Neural crest cell (in vitro differentiated cells): ENCODE measurements at places on chromosomes 2 and 18. TPM values are rescaled to one million over a fixed set of nuclear protein-coding genes. Genes with fewer than 3 reads are reported as not detected.

The IL1RL1 gene
- not detected in 2 replicates for total RNA-seq

The UGT1A4 gene
- not detected in 2 replicates for total RNA-seq

DNA sequence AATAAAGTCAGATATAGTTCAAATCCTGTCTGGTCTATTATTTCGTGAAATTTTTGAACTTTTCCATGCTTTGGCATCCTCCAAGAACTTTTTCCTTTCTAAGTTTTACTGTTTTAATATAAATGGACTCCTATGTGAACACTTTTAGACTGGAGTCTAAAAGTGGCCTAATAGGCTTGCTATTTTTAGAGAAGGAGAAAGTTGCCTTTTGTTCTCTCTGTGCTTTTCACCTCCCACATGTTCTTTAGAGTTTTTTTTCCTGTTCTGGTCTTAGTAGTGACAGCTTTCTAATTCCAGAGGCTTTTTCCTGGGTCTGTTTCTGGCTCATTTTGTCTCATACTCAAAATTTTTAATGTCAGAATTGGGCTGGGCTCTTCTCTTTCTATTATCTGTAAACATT, 72.2 kb downstream of the ADAM23 start:
- DNase-seq: no peak

The CCDC178 gene
- total RNA-seq: 0.42 and 0.82 TPM in 2 replicates

The HEATR5B gene
- total RNA-seq: 17.7 and 19.0 TPM in 2 replicates

- no peak for DNase-seq
These were observed 1.3 kb downstream of the TMEM131 start for GRCh38 chr2:97994476-97994875.

The GKN2 gene
- not detected in 2 replicates for total RNA-seq

The PLCL1 gene
- total RNA-seq: 0.32 and 0.72 TPM in 2 replicates

GRCh38 chr2:54952425-54952824, 97.8 kb downstream of the RTN4 start:
- DNase-seq: no peak

- peak; percentile 65 for DNase-seq
These were observed 11.4 kb upstream of the ALPI start for GRCh38 chr2:232444409-232445148.

The ICOS gene
- not detected in 2 replicates for total RNA-seq

DNA sequence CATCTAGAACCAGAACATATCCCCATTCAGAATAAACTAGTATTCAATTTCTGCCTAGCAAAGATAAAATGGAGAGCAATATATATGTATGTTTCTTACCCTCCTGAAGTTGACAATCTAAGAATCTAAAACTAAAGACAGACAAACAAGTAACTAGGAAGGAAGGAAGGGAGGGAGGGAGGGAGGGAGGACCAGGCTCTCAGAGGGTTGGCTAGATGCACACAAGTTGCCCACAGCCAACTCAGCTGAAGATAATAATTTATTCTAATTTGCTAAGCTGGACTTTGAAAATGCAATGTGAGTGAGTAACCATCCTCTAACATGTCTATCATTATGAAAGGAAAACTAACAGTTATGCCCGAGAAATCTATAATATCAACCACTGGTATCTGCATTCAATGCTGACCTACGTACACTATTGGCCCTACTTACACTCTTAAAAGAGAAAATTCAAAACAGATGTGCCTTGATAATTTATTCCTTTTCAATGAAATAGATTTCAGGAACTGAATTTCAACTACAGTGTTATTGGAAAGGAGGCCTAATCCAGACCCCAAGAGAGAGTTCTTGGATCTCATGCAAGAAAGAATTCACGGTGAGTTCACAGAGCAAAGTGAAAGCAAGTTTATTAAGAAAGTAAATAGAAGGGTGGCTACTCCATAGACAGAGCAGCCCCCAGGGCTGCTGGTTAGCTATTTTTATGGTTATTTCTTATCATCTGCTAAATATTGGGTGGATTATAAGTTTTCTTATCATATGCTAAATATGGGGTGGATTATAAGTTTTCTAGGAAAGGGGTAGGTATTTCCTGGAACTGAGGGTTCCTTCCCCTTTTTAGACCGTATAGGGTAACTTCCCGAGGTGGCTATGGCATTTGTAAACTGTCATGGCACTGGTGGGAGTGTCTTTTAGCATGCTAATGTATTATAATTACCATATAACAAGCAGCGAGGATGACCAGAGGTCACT, 288.5 kb upstream of the SLC39A10 start:
- no peak for DNase-seq

The PKDCC gene
- total RNA-seq: 74.4 and 81.9 TPM in 2 replicates

DNA sequence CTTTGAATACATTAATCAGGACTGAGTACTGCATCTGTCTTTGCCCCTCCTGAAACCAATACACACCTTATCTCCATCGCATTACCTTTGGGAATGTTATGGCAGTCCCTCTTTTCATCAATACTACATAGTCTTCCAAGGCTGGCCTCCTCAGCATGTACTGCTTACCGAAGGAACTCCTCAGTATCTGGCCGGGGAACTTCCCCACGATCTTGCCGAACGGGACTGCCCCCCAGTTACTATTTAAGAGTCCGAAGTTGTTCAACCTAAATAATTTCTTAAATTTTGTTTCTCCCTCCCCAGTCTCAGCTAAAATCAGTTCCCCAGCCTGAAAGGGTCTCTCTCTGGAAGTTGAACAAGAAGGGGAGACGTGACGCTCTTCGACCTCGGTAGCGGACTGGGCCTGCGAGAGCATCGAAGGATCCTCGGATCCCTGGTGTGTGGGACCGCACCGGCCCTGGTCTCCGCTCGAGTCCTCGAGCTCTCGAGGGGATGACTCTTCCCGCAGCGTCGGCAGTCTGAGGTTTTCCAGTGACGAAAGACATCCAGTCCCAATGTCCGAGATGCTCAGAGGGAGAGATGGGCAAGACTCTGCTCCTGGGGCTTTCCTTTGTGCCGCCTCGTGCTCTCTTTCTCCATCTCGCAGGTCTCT, 489 bp downstream of the TRMT61B start:
- no peak for DNase-seq

GRCh38 chr2:72010647-72011369, 136.9 kb downstream of the CYP26B1 start:
- no peak for DNase-seq

DNA sequence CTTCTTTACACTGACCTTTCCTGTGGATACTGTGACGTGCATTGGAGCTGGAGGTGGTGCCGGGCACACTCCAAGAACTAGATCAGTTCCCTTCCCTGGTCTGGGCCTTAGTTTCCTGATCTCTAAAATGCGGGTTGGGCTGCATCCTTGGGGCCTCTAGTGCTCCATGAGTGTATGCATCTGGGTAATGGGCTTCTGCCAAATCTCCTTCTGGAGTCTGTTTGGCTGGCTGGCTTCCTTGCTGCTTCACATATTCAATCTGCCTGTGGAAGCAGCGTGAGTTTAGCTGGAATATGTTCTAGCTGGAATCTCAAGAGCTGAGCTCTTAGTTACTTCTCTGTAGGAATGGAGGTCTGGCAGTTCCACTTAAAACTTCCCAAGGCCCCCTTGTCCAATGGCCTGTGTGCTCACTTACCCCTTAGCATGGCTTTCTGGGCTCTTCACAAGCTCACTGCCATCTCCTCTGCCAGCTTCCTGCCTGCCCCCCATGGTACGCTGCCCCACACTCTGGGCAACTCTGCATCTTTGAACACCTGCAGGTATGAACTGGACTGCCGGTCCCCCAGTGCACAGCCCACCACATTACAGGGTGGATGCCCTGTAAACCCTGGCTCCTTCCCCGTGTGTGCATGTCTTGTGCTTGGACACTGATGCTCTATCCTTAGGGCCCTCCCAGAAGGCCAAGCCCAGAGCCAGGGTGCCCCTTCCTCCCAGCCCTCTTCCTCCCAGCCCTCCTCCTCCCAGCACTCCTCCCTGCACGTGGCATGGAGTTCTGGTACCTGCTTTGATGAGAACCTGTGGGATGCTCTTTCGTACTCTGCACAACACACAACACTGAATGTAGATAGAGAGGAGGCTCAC, 103.6 kb upstream of the SMAD2 start:
- DNase-seq: no peak

- DNase-seq: no peak
These were observed 3.1 kb downstream of the GYPC start for GRCh38 chr2:126658905-126659561.

GRCh38 chr2:18401471-18401870, 159.0 kb downstream of the RDH14 start:
- DNase-seq: no peak

- DNase-seq: no peak
These were observed 209.8 kb upstream of the HDAC4 start for GRCh38 chr2:239610457-239611221.

- no peak for DNase-seq
These were observed 23.6 kb upstream of the MRPL33 start for GRCh38 chr2:27747827-27748352.

- DNase-seq: no peak
These were observed 30.2 kb downstream of the GLI2 start for GRCh38 chr2:120765678-120766469.

The SNTG2 gene
- 0.36 and 0.47 TPM in 2 replicates for total RNA-seq

DNA sequence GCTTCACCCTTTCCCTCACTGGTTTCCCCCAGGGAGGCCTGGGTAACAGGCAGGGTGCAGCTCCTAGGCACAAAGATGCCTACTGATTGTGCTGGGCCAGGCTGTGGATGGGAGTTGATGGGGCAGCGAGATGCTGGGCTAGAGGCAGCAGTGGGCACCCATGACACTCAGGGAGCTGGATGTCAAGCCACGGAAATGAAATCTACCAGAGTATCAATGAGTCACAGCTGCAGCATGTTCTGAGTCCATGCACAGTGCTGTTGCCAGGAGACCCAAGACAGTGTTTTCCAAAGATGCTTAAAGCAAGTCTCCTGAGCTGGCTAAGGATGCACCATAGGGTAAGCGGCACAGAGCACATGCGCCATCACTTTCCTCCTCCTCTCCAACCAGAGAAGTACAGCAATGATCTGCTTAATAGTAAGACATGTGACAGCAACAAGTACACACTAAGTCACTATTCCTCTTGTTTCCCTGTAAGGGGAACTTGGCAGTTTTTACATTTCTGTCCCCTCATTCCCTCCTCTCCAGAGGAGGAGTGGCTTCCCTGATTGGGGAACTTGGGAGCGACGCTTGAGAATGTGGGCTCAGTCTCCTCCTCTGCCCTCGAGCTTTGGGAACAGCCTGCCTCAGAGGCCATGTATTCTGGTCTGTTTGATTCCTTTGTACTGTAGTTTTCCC, 57.2 kb downstream of the CDC42EP3 start:
- DNase-seq: no peak

GRCh38 chr2:236794176-236794957, 224.7 kb downstream of the ACKR3 start:
- DNase-seq: no peak

GRCh38 chr2:30871980-30872789, 64.9 kb upstream of the CAPN13 start:
- no peak for DNase-seq

The LOXL3 gene
- 28.3 and 30.2 TPM in 2 replicates for total RNA-seq

- no peak for DNase-seq
These were observed 142.0 kb downstream of the COL6A3 start for GRCh38 chr2:237271698-237272652.

GRCh38 chr2:68913359-68913758, 39.3 kb downstream of the GKN2 start:
- DNase-seq: no peak

GRCh38 chr18:32893915-32894314, 121.1 kb upstream of the KLHL14 start:
- DNase-seq: no peak

DNA sequence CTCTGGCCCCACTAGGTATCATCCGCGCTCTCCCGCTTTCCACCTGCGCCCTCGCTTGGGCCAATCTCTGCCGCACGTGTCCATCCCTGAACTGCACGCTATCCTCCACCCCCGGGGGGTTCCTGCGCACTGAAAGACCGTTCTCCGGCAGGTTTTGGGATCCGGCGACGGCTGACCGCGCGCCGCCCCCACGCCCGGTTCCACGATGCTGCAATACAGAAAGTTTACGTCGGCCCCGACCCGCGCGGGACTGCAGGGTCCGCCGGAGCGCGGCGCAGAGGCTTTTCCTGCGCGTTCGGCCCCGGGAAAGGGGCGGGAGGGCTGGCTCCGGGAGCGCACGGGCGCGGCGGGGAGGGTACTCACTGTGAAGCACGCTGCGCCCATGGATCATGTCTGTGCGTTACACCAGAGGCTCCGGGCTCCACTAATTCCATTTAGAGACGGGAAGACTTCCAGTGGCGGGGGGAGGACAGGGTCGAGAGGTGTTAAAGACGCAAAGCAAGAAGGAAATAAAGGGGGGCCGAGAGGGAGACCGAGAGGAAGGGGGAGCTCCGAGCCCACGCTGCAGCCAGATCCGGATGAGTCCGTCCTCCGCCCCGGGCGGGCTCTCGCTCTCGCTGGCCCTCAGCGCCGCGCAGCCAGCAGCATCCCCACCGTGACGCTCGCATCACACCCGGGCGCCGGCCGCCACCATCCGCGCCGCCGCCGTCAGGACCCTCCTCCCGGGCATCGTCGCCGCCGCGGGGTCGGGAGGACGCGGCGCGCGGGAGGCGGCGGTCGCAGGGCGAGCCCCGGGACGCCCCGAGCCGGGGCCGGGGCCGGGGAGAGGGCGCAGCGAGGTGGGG, 664 bp downstream of the NETO1 start:
- peak; percentile 21 for DNase-seq

DNA sequence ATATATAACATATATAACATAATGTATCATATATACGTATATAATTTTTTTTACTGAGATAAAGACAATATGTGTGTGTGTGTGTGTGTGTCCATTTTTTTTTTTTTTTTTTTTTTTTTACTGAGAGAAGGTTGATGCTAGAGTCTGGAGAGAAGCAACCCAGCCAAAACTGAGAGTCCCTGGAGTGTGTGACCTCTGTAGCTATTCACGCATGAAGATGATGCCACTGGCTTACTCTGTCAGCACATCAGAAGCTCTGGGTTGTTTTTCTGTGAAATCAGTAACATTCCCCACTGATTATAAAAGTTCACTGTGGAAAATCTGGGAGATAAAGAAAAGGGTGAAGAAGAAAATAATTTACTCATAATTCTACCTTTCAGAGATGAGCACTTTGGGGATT, 27.2 kb downstream of the CCDC195 start:
- no peak for DNase-seq
